ENCODE measurements at places on chromosomes 11 and 22. TPM values are rescaled to one million over a fixed set of nuclear protein-coding genes. Genes with fewer than 3 reads are reported as not detected.

Gene FOXR1
- total RNA-seq = not detected

Gene RCOR2
- 12.0 TPM for total RNA-seq

Gene CRYBA4
- total RNA-seq = not detected

Gene MS4A10
- total RNA-seq = not detected

Gene EML3
- total RNA-seq = 7.4 TPM

Gene KCNJ4
- 6.5 TPM for total RNA-seq

Gene DRICH1
- 0.46 TPM for total RNA-seq

Gene RASL10A
- total RNA-seq = 1.6 TPM
